ENCODE measurements at places on chromosomes 12 and 14. TPM values are rescaled to one million over a fixed set of nuclear protein-coding genes. Genes with fewer than 3 reads are reported as not detected.

Gene FGD6
- total RNA-seq = 4.9 TPM

Gene ZDHHC22
- total RNA-seq = not detected

Gene KITLG
- 8.1 TPM for total RNA-seq

Gene EXOC3L4
- total RNA-seq = not detected

Gene BDKRB1
- total RNA-seq = 62.3 TPM

Gene CLEC7A
- not detected for total RNA-seq

Gene PLA2G1B
- total RNA-seq = not detected

Gene BDKRB2
- 30.8 TPM for total RNA-seq

Gene HIF1A
- 766 TPM for total RNA-seq

Gene SYT1
- total RNA-seq = 6.6 TPM

Gene EML5
- total RNA-seq = under 0.01 TPM

All from myometrial cell (primary cell).